Anterior cingulate cortex (tissue), 58 donors: ENCODE measurements at places on chromosomes 3 and 15.

DNA sequence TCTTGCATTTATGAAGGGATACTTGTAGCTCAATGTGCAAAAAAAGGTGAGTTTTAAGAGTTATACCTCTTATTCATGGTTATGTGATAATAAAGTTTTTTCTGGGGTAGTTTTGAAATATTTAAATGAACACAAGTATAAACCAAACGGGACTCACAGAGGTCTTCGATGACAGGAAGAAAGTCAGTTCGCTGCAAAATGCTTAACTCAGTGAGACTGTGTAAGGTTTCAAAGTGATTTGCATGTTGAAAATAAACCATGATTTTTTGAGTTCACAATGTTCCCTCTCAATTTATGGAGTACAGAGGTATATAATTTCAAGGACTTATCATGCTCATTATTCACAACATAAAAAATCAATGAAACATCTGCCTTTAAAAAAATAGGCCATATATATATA lies 36.3 kb upstream of the MYH15 start:
- no peak for DNase-seq

GRCh38 chr15:59398220-59398619 lies 25.5 kb upstream of the MYO1E start:
- DNase-seq = no peak

DNA sequence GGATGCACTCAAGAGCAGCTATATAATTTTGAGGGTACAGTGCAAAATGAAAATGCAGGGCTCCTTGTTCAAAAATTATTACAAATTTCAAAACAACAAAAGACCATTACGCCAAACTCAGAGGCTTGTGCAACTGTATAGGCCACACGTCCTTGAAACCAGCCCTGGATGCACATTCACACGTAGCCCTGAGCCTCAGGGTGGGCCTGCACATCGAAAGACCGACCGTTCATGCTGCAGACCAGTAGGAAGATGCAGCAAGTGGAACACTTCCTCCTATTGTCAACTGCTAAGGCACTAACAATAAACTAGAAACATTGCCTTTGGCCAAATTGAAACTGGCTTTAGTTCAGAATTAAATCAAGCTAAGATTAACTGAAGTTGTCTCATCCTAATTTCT lies 174.7 kb downstream of the SHOX2 start:
- no peak for DNase-seq

GRCh38 chr3:151912028-151912427 lies 38.6 kb downstream of the SUCNR1 start:
- DNase-seq = no peak

DNA sequence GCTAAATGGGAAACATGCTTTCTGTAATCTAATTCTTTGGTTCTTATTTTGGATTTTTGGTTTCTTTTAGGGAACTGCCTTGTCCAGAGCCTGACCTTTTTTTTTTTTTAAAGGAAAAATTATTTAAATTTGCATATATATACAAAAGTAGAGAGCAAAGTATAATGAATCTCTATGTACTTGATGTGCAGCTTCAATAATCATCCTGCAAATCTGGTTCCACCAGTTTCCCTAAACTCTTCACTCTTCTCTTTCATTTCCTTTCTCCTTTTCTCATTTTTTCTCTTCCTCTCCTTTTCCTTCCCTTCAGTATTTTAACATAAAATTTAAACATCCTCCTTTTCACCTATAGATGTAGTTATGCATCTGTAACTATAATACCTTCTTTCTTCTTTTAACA lies 82.5 kb downstream of the USP13 start:
- DNase-seq = no peak

GRCh38 chr3:150073513-150073912 lies 102.8 kb upstream of the PFN2 start:
- no peak for DNase-seq

DNA sequence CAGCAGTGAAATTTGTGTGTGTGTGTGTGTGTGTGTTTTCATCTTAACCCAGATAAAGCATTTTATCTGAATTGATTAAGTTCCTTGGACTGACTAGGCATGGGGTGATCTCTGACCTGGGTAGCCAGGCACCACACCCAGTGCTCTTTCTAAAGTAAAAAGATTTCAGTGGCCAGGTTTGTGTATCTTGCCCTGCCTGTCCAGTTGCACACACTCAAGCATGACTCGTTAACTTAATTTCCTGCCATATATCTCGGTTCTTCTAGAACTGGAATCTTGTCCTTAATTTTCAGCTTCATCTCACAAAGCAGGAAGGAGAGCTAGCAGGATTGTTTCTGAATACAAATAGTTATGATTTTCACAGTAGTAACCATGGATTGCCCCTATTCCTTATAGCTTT lies 17.0 kb downstream of the TM4SF18 start:
- no peak for DNase-seq

- DNase-seq = no peak
Measured at GRCh38 chr3:185519021-185519420, 20.2 kb upstream of the TMEM41A start.

DNA sequence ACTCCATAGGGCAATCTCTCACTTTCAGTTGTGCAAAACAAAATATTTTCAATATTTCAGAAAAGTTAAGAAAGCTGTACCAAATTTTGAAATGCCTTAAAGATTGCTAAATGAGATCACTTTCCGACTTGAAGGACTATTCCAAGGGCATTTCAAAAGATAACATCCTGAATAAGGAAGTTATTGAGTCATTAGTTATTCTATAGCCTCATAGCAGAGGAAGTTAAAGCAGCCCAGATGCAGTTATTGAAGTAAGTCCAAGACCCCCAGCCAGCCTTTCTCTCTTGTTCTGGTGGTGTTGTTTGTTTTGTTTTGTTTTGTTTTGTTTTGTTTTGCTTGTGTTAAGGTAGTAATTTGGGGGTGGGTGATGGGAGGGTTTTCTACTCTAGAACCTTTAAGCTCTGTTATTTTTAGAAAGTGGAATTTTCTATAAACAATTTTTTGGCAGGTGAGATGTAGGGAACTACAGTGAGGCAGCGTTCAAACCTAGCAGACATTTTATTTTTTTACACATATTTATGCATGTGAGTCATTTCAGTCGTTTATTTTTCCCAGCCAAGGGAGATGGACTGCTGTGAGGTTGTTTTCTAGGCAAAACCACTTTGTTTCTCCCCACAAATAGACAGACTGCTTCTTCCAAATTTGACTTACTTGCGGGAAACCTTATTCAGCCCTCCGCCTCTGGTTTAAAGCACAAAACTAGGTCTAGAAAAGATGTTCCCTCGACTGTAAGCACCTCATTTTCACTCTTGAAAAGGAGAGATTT lies 216.3 kb upstream of the ARPP21 start:
- DNase-seq = no peak

DNA sequence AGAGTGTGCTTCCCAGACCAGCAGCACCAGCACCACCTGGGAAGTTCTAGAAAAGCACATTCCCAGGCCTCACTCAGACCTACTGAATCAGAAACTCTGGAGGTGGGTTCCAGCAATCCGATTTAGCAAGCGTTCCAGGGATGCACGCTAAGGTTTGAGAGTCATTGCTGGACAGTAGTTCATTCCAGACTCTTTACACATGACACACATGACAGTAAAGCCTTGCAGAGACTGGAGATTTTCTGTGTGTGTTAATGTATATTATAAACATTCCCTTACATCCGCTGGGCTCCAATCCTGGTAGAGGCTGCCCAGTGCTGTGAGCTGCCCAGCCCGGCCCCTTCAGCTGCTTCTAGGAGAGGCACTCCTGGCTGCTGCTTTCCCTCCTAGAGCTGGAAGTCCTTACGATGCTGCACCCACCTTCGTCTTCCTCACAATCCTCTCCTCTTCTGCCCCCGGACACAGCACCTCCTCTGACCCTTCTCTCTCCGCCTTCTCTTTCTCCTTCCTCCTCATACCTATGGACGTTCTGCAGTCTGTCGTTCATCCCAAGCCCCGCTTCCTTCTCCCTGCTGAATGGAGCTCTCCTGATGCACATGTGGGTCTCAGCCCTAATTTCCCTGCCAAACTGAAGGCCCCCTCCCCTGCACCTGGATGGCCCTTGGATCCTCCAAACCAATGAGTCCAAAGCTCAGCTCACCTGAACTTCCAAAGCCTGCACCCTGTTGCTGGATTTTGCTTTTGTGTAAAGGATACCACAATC lies 44.4 kb downstream of the ITGA11 start:
- DNase-seq = no peak

GRCh38 chr3:54349231-54349652 lies 226.9 kb downstream of the CACNA2D3 start:
- DNase-seq = no peak

- no peak for DNase-seq
Measured at GRCh38 chr3:175129571-175129970, 270.4 kb downstream of the NAALADL2 start.

DNA sequence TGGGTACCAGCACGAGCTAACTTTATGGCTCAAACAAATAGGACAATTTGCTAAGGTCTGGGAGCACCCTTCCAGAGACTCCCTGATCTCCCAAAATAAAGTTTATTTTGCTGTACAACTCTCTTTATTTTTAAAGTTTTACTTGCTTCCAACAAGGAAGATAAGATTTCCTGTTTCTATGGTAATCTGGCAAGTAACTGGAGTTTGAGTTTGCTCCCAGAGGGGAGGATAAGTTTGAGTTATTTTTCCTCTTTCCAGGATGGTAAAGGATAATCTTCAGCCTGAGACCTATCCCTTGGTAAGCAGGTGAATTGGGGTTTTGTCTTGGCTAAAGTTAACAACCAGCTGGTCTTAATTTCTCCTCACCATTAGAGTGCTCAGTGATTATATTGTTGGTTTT lies 1019.4 kb upstream of the ALCAM start:
- DNase-seq = no peak

DNA sequence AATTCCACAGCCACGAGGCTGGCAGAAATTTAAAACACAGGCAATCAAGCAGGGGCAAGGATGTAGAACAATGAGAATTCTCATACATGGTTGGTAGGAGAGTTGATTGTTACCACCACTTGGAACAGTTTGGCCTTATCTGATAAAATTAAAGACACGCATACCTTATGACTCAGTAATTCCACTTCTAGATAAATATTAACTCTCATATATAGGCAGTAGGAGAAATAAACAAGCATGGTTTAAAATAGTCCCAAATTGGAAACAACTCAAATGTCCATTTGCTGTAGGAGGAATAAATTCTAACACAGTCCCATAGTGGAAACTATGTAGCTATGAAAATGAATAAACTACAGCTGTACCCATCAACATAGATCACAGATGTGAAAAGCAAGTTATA lies 42.3 kb upstream of the USP3 start:
- DNase-seq = no peak

DNA sequence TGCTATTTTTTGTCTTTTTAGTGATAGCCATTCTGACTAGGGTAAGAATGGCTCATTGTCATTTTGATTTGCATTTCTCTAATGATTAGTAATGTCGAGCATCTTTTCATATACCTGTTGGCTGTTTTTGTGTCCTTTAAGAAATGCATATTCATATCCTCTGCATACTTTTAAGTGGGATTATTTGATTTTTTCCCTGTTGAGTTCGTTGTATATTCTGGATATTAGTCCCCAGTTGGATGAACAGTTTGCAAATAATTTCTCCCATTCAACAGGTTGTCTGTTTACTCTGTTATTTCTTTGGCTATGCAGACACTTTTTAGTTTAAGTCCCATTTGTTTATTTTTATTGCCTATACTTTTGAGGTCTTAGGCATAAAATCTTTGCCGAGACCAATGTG lies 30.6 kb downstream of the ASB14 start:
- DNase-seq = no peak

DNA sequence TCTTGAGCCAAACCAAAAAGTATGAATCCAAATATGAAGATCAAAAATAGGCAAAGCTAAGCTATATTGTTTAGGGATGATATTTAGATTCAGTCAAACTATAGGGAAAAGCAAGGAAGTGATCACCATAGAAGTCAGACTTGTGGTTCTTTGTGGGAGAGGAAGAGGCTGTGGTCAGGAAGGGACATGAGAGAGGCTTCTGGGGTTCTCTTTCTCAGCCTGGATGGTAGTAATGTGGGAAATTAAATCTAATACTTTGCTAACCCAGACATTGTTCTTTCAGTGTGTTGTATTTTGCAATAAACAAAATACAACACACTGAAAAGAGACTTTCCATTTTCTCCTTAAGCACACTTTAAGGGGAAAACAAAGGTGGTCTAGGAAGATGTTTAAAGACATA lies 3.1 kb downstream of the CX3CR1 start:
- no peak for DNase-seq

DNA sequence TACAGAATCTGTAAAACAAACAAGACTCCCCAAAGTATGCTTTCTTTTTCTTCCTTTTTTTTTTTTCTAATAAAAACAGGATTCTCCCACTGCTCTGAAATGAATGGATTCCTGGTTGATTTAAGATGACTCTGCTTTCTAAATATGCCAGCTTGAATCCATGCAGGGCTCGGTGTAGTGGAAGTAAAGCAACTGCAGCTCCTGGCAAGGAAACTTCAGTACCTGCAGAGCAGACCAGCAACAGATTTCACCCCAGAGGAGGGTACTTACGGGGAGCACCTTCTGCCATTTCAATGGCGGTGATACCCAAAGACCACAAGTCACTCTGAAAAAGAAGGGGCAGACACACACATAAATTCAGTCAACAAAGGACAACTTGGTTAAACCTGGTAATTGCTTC lies 150.5 kb upstream of the SLC2A2 start:
- DNase-seq = no peak

DNA sequence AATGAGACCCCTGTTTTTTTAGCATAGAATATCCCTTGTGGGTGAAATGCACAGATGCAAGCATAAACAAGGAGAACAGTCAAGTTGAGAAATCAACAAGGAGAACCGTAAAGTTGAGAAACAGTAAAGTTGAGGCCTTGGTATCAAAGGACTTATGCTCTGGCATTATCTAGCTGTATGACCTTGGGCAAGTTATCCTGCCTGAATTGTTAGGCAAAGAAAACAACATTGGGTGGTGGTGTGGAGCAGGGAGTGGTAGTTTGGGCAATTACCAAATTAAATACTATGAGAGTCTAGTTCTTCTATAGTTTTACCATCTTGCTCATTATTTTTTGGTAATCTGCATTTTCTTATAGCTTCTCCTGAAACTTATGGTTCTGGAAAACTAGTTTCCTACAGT lies 573.4 kb upstream of the ARPP21 start:
- no peak for DNase-seq

- no peak for DNase-seq
Measured at GRCh38 chr3:153783741-153784480, 337.3 kb upstream of the ARHGEF26 start.

- DNase-seq = no peak
Measured at GRCh38 chr3:134078169-134078831, 48.6 kb upstream of the SLCO2A1 start.

DNA sequence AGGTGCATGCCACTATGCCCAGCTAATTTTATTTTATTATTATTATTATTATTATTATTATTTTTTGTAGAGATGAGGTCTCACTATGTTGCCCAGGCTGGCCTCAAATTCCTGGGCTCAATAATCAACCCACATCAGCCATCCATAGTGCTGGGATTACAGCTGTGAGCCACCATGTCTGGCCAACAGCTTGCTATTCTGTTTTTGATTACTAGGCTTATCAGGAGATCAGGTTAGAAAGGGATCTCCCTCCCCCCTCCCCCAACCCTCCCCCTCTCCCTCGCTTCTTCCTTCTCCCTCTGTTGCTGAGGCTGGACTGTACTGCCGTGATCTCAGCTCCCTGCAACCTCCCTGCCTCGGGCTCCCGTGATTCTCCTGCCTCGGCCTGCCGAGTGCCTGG lies 8.6 kb downstream of the CLN6 start:
- no peak for DNase-seq

GRCh38 chr3:185925353-185925752 lies 12.5 kb downstream of the TRA2B start:
- DNase-seq = no peak

GRCh38 chr15:36544518-36545466 lies 34.6 kb upstream of the CDIN1 start:
- DNase-seq = no peak
